ENCODE measurements at places on chromosomes 2 and 18.

DNA sequence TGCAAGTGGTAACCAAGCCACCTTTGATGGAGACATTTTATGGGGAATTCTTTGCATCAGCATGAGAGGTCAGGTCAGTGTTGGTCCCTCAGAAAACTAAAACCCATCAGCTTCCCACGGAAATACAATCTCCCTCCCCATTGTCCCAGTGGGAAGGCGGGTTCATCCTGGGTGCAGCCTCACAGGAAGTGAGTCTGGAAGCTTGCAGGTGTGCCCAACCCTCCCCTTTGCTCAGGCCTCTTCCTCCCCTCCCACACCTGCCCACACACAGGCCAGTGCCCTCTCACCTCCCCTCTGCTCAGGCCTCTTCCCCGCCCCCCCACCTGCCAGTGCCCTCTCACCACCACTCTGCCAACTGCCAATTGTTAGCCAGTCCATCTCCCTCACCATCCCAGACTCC is 166.8 kb upstream of the RAB6C start:
- no peak for DNase-seq

GRCh38 chr18:56224669-56225561 is 413.5 kb downstream of the TXNL1 start:
- no peak for DNase-seq

- no peak for DNase-seq
These were observed 17.9 kb upstream of the TMEM214 start for GRCh38 chr2:27014771-27015433.

DNA sequence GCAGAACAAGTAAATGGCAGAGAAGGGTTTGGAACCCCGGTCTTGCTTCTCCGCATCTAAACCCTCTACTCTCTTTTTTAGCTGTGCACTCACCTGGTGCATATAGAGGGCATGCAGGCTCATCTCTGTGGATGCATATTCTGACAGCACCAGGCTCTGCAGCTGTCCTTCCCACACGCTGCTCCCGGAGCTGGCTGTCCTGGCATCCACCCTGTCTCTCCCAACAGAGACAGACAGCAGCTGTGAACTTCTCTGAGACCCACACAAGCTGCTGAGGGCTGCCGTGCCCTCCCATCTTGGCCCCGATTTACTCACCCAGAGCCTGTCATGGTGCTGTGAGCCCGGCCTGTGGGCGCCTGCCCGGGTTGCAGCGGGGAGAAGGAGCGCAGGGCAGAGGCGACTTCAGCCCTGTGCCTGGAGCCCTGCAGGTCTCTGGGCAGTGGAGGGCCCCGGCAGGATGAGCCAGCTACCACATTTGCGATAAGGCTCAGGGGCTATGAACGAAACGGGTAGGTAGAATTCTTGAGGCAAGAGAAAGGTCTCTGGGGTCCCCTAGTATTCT is 3.3 kb upstream of the ABCB6 start:
- DNase-seq = no peak

DNA sequence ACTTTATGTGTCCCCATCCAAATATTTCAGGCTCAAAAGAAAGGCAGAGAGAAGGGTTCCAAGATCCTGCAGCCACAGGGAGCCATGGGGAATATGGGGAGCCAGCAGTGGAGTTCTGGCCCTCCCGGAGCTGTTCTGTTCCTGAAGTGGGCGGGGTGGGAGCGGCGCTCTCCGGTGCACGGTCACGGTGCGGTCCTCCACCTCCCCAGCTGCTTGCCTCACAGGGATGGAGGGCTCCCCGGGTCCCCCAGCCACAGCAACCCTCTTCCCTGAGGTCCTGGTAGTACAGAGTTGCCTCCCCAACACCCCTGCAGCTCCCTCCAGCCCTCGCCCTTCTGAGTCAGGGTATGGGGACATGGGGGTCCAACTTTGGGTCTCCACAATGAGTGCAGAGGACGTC is 26.2 kb upstream of the SNED1 start:
- DNase-seq = no peak

GRCh38 chr2:132477436-132477835 is 60.8 kb downstream of the GPR39 start:
- DNase-seq = no peak

- no peak for DNase-seq
These were observed 48.4 kb downstream of the NPPC start for GRCh38 chr2:231877533-231878456.

DNA sequence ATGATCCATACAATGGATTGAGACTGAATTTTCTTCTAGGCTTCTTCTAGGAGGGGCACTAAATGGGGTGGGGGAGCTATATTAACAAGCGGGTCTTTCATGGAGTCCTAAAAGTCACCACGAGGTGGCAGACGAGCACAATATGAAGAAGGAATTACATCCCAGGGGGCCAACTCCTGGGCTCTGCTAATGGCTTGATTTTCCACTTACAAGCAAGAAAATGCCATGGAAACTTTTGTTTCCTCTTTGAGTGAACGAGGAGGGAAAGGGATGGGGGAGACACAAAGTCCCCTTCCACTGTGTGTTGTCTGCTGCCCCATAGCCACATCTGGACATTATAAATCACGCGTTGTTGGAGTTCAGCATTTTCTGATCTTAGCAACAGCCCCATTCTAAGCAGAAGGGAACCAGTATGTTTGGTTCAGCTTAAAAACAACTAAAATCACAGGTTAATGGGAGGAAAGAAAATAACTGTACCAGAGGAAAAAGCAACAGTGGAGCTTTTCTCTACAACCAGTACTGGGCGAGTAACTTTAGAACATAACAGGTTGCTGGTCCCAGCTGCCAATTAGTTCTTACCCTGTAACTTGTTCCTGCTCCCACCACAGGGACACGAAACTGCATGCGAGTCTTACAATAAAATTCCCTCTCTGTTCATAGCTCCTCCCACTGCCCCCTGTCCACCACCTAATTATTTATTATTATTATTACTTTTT is 285.0 kb upstream of the PARD3B start:
- peak; percentile 36 for DNase-seq

DNA sequence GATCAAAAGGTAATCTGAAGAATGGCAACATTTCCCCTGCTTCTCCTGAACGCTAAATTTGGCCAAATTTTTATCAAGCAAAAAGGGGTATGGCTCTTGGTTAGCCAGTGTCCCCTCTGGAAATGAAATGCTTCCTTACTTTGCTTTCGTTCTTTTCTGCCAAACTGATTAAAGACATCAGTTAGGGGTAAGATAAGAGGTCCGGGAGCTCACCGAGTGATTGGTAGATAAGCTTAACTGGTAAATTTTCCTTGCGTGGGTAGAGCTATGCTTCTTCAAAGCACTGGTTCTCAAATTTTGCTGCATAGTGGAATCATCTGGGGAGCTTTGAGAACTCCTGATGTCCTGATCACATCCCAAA is 62.7 kb upstream of the MAPRE2 start:
- DNase-seq = no peak

DNA sequence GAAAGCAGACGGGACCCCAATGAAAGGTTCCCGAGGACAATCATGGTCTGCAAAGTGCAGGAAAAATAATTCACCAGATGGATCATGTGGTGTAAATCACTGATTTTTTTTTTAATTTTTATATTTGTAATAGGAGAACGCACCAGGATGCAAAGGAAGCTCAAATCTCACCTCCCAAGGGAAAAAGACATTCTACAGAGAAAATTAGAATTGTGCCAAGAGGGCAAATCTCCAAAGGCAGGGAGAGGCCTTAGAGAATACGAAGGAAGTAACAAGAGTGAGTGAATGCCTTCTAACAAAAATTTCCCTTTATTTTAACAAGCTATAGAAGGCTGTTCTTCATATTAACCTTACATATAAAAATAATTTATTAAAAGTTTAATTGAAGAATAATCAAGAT is 90.9 kb downstream of the ANKRD44 start:
- no peak for DNase-seq

- no peak for DNase-seq
These were observed 56.5 kb downstream of the RPIA start for GRCh38 chr2:88747990-88748389.

GRCh38 chr2:229118336-229118735 is 152.8 kb downstream of the PID1 start:
- no peak for DNase-seq

GRCh38 chr18:421247-422155 is 79.0 kb downstream of the COLEC12 start:
- no peak for DNase-seq
